ENCODE measurements at places on chromosomes 4 and X. TPM values are rescaled to one million over a fixed set of nuclear protein-coding genes. Genes with fewer than 3 reads are reported as not detected.

NIPAL1 gene
- 4.5 TPM for polyA plus RNA-seq

GALNTL6 gene
- polyA plus RNA-seq: 0.47 TPM

RASL11B gene
- 8.8 TPM for polyA plus RNA-seq

NPY2R gene
- polyA plus RNA-seq: 0.08 TPM

BRS3 gene
- not detected for polyA plus RNA-seq

PPEF1 gene
- 0.61 TPM for polyA plus RNA-seq

PAGE4 gene
- polyA plus RNA-seq: not detected

DSPP gene
- polyA plus RNA-seq: 0.04 TPM

GRCh38 chr4:98620087-98620784 is 38.2 kb downstream of the TSPAN5 start:
- DNase-seq: no peak

- no peak for DNase-seq
Observed at GRCh38 chrX:30246769-30247489, at the start of gene MAGEB1. Gene MAGEB1, plus strand, starts transcription at chrX:30247146. Its CDS starts 3,348 bp downstream, at chrX:30250494.

- no peak for DNase-seq
Observed at GRCh38 chr4:124862261-124862660, 149.7 kb upstream of the ANKRD50 start.

GRCh38 chrX:48934581-48935300 is 15.9 kb upstream of the PIM2 start:
- DNase-seq: no peak

- DNase-seq: no peak
Observed at GRCh38 chr4:155805016-155805415, 46.2 kb downstream of the GUCY1B1 start.

DNA sequence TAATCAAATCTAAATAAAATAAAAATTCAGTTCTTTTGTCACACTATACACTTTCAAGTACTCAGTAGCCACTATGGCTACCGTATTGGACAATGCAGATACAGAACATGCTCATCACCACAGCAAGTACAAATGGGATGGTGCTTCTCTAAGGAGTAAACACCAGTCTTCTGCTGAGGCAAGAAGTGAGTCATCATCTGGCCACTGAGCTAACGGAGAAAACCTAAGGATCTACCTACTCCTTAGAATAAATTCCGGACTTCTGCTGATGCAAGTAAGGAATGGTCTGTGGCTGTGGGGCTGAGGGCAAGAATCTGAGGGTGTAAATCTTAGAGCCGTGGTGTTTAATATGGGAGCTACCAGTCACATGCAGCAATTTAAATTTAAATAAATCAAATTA is 11.3 kb upstream of the RBMXL3 start:
- no peak for DNase-seq

DNA sequence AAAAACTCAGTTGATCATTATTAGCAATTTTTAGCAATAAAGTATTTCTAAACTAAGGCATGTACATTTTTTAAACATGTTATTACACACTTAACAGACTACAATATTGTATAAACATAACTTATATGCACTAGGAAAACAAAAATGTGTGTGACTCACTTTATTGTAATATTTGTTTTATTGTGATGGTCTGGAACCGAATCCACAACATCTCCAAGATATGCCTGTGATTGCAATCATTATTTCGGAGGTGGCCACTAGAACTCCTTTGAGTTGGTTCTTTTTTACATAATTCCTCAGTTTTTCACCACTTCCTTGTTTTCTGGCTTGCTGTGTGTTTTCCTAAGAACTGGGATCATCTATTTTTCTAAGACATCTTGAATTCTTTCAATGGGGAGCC is 53.7 kb downstream of the FBXW7 start:
- DNase-seq: no peak

GRCh38 chrX:24175276-24175675 is 25.7 kb downstream of the ZFX start:
- no peak for DNase-seq
